ENCODE measurements at places on chromosomes 6 and 20.

DNA sequence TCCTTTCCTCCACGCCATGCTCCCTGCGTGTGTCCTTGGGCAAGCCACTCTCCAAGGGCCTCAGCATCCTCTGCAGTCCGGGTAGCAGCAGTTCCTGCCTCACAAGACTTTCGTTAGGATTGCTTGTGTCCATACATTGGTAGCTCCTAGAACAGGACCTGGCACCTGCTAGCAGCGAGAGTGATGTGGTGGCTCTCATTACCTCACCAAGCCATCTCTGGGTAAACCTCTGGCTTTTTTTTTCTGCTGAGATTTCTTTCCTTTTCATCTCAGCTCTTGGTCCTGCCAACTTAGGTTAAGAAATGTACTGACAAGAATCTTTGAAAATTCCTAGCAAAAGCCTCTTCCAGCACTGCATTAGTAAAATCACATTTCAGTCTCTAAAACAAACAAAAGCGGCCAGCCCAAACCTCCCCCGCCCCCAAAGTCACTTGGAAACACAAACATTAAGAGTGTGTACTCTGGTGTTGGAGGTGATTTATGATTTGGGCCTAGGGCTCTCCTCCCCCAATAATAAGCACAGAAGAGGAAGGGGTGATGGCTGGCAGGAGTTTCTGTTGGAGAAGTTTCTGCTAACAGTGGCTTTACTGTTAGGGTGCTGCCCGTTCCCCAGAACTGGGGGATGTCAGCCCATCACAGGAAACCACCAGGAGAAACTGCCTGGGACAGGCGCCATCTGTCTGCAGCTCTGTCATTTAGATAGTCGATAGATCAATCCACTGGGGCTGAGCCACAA is 199.2 kb downstream of the CD83 start:
- DNase-seq: no peak

DNA sequence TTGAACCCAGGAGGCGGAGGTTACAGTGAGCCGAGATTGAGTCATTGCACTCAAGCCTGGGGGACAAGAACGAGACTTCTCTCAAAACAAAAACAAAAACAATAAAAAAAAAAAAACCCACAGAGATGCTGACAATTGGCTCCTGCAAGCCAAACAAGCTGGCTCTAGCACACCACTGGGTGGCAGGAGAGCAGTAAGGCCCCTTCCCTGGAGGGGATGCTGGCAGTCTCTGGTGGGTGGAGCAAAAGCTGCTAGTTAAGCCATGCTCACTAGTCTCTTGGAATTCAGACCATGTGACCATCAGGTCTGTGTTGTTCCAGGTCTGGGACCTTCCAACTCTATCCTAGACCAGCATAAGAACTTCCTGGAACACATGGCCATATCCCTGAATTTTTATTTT is 18.9 kb upstream of the DSN1 start:
- no peak for DNase-seq

DNA sequence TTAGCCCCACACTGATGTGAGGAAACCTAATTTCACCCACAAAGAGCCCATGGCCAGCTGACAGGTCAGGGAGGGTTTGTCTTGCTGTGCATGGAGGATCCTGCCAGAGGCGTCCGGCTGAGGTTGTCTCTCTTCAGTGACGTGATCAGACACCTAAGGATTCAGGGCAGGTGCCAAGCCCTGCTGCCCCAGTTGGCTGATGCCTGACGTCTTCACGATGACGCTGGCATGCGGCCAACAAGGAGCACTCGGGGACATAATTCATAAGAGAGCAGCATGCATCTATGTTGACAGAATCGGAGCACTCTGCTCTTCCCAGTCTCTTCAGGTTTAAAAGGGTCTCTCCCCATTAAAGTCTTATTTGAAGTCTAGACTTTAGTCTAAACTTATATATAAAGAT is 47.8 kb downstream of the PSMB1 start:
- DNase-seq: no peak

GRCh38 chr20:12466915-12467314 is 541.9 kb upstream of the SPTLC3 start:
- no peak for DNase-seq

DNA sequence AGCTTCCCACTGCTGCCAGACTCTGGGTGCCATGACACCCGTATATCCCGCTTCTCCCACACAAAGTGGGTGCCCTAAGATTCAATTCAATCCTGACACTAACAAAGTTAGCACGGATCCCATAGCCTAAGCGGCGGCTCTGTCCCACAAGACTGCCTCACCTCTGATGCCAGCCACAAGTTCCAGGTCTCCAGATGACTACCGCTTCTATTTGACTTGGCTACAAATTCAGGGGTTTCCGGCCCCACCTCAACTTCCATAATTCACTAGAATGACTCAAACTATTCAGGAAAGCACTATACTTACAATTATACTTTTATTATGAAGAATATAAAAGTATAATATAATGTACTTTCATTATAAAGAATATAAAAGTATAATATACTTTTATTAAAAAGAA is 24.8 kb upstream of the SLC22A23 start:
- no peak for DNase-seq

GRCh38 chr20:62352402-62353288 is 14.5 kb downstream of the LAMA5 start:
- DNase-seq: no peak

DNA sequence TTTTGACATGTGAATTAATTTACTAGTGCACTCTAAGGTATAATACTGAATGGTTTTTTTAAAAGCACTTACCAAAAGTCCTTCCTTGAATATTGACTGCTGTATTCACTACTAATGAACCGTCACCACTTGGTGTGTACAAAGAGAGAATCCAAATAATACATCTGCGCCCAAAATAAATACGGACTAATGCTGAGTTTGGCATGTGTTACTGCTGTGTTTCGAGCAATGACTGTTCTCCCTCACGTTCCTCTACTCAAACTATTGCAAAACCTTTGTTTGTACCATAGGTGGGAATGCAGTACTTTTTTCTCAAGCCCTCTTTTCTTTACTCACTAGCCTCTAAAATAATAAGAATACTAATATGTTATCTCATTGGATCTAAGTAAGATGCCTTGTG is 305.5 kb downstream of the QKI start:
- DNase-seq: no peak

GRCh38 chr6:11766589-11767450 is 11.8 kb downstream of the ADTRP start:
- DNase-seq: no peak

GRCh38 chr20:50850721-50851286 is 55.9 kb downstream of the BCAS4 start:
- DNase-seq: no peak

DNA sequence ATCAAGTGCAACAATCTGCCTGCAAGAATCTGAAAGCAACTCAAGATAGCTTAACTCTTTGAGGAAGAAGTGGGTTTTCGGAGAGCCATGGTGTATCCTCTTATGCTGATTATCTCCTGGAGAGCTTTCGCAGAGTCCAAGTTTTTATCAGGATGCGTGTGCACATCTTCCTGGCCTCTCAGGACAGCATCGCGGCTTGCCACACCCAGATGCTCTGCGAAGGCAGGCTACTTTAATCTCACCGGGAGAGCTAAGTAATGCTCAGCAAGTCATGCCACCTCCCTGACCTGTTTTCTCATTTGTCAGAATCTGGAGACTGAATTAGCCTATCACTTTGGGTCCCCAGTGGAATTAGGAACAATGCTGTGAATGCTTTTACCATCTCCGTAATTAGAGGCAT is 52.9 kb downstream of the TTI1 start:
- DNase-seq: no peak

GRCh38 chr20:57398901-57399535 is 7.8 kb downstream of the RBM38 start:
- no peak for DNase-seq

DNA sequence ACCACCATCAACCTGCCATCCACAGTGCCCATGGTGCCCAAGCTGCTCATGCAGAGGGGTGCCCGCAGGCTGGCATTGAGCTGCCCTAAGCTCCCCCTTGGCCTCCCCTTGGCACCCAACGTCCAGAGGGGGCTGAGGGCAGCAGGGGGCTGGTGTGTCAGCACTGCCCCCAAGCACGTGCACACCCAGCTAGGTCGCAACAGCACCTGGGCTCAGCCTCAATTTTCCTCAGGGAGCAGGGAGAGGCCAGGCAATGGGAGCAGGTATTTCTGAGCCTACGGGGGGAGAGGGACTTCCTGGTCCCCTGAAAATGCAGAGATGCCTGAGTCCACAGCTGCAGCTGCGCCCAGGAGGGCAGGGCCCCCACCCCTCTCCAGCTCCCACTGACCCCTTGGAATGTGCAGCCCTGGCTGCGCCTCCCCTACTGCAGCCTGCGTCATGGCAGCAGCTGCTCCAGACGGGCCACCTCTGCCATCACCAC is 204.2 kb downstream of the ANKRD60 start:
- no peak for DNase-seq

DNA sequence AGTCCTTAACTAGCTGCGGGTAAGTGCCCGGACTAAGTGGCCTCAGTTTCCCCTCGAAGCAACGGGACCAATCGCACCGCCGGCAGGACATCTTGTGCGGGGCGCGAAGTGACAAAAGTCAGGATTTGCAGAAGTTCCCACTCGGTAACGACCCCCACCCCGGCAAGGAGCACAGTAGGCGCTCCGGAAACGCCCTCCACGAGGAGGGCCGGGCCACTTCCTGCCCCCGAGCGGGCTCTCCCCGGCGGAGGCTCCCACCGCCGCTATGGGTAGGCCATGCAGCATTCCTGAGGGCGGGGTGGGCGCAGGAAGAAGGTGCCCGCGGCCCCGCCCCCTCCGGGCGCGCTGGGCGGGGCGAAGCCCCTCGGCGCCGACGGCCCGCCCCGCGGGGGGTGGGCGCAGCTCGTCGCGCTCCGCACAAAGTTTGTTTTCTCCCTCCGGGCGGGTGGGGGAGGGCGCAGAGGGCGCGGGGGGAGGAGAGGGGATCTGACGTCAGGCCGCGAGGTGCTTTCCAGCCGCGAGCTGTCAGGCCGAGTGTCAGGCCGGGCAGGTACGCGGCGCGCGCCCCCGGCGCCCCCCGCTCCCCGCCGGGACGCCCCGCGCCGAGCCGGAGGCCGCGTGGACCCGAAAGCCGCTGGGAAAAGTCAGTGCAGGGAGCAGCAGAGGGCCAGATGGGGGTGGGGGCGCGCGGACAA is at the start of gene TGIF2:
Gene TGIF2, plus strand, starts transcription at position 495 of the 695 bp plus-strand sequence. CDS start 5,178 bp downstream, outside the sequence.
- DNase-seq: peak; percentile 90

GRCh38 chr20:61855286-61855685 is 210.4 kb downstream of the TAF4 start:
- DNase-seq: no peak

DNA sequence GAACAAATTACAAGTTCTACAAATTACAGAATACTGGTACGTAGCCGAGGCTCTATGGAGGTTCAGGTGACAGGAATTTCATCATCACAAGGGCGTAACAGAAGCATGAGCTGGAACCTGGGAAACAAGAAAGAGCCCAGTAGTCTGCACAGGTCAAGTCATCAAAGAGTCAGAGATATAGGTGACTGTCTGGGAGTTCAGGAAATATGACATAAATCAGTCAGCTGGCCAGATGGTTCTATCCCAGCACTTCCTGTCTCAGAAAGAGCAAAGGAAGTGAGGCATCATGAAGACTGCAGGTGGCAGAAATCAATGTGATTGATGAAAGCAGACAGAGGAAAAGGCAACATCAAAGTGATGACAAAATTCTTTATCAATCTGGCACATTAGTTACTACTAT is 23.3 kb downstream of the MYCT1 start:
- DNase-seq: no peak

DNA sequence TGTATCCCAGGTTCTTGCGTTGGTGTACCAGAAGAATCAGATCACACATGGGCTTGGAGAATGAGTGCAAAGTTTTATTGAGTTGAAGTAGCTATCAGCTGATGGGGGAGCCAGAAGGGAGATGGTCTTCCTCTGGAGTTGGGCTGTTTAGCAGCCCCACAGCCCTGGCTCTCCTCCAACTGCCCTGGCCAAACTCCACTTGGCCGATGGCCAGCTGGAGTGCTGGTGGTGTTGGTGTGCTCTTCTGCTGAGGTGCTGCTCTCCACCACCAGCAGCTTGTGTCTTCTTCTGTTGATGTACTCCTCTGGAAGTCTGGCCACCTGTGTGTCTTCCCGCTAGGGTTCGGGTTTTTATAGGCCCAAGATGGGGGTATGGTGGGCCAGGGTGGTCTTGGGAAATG is 172.8 kb downstream of the TINAG start:
- DNase-seq: no peak

- no peak for DNase-seq
Measured at GRCh38 chr6:12000174-12000573, 11.9 kb upstream of the HIVEP1 start.

- DNase-seq: no peak
Measured at GRCh38 chr6:26202811-26203583, 115.8 kb downstream of the HFE start.

- no peak for DNase-seq
Measured at GRCh38 chr6:23305325-23305943, 736.1 kb downstream of the HDGFL1 start.

DNA sequence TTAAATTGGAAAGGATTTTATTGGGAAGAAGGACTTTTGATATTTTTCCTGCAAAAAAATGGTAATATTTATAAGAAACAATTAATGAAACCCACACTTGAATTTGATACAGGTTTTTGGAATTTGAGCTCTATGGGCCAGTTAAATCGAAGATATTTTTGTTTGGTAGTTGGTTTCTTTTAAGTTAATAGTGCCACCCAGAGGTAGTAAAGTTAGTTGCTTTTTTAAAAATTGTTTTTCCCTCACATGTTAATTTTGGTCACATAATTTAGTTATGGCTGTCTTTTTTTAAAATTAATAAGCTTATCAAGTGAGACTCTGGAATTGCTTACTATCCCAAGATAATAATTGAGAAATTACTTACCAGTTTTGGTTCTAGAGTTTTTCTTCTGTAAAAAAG is 7.1 kb downstream of the PRIM2 start:
- DNase-seq: no peak

DNA sequence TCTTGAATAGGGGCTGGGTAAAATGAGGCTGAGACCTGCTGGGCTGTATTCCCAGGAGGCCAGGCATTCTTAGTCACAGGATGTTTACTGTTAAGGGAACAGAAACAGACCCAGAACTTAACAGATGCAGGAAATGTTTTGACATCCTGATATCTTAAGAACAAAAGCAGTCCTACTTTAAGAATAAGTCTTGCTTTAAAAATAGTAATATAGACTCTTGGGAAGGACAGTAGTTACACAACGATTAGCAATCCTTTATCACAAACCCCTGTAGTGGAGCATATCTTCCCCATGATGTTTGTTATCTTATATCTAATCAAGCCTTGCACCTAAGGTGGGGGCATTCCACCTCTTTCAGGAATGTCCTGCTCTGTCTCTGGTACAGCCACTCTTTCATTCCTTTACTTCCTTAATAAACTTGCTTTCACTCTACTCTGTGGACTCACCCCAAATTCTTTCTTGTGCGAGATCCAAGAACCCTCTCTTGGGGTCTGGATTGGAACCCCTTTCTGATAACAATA is 493.7 kb upstream of the SULF2 start:
- no peak for DNase-seq

GRCh38 chr6:156313037-156313436 is 464.1 kb upstream of the ARID1B start:
- no peak for DNase-seq

- no peak for DNase-seq
Measured at GRCh38 chr6:157759028-157759427, 64.0 kb upstream of the SNX9 start.

- DNase-seq: no peak
Measured at GRCh38 chr6:71375676-71376075, 87.1 kb downstream of the OGFRL1 start.

- DNase-seq: no peak
Measured at GRCh38 chr20:56925082-56925830, 296.1 kb downstream of the TFAP2C start.

GRCh38 chr6:13500264-13500663 is 12.9 kb upstream of the GFOD1 start:
- DNase-seq: no peak
